ENCODE measurements at places on chromosomes 11 and 22. TPM values are rescaled to one million over a fixed set of nuclear protein-coding genes. Genes with fewer than 3 reads are reported as not detected.

SCUBE2 gene
- polyA plus RNA-seq = not detected

KRTAP5-10 gene
- polyA plus RNA-seq = not detected

CSF2RB gene
- polyA plus RNA-seq = 29.9 TPM

YPEL4 gene
- polyA plus RNA-seq = 0.56 TPM

WBP2NL gene
- polyA plus RNA-seq = 0.83 TPM

MYOD1 gene
- not detected for polyA plus RNA-seq

MYBPC3 gene
- polyA plus RNA-seq = 0.03 TPM

PANX3 gene
- not detected for polyA plus RNA-seq

TNNT3 gene
- not detected for polyA plus RNA-seq

UCP3 gene
- polyA plus RNA-seq = not detected

P2RX3 gene
- not detected for polyA plus RNA-seq

ZNF408 gene
- 4.1 TPM for polyA plus RNA-seq

DRD4 gene
- 0.13 TPM for polyA plus RNA-seq

CECR2 gene
- polyA plus RNA-seq = 0.24 TPM

C11orf21 gene
- 135 TPM for polyA plus RNA-seq

NXPE2 gene
- polyA plus RNA-seq = not detected

HTR3B gene
- polyA plus RNA-seq = 0.14 TPM

HIPK3 gene
- polyA plus RNA-seq = 68.6 TPM

MN1 gene
- polyA plus RNA-seq = 0.24 TPM

SCGB1D2 gene
- polyA plus RNA-seq = not detected

TTC36 gene
- polyA plus RNA-seq = 0.10 TPM

FREY1 gene
- not detected for polyA plus RNA-seq

KRTAP5-11 gene
- not detected for polyA plus RNA-seq

SMPD1 gene
- 4.9 TPM for polyA plus RNA-seq

IGHMBP2 gene
- 6.0 TPM for polyA plus RNA-seq

TMEM138 gene
- polyA plus RNA-seq = 64.0 TPM

BARX2 gene
- not detected for polyA plus RNA-seq

VPREB1 gene
- polyA plus RNA-seq = not detected

ANO3 gene
- not detected for polyA plus RNA-seq

DCDC1 gene
- not detected for polyA plus RNA-seq

PDE2A gene
- 0.10 TPM for polyA plus RNA-seq

MYO18B gene
- not detected for polyA plus RNA-seq

LARGE2 gene
- polyA plus RNA-seq = 0.48 TPM

MRPL17 gene
- 8.0 TPM for polyA plus RNA-seq

KCNJ1 gene
- 0.01 TPM for polyA plus RNA-seq

PELI3 gene
- polyA plus RNA-seq = 12.6 TPM

FAM181B gene
- polyA plus RNA-seq = not detected

PLEKHA7 gene
- 0.22 TPM for polyA plus RNA-seq

CAVIN3 gene
- 5.0 TPM for polyA plus RNA-seq

C11orf86 gene
- polyA plus RNA-seq = not detected

SMIM35 gene
- polyA plus RNA-seq = 0.05 TPM

HBD gene
- polyA plus RNA-seq = not detected

RBFOX2 gene
- polyA plus RNA-seq = not detected

UPK2 gene
- polyA plus RNA-seq = not detected

Measured in CD14-positive monocyte (primary cell).